ENCODE measurements at places on chromosomes 3 and 15.

DNA sequence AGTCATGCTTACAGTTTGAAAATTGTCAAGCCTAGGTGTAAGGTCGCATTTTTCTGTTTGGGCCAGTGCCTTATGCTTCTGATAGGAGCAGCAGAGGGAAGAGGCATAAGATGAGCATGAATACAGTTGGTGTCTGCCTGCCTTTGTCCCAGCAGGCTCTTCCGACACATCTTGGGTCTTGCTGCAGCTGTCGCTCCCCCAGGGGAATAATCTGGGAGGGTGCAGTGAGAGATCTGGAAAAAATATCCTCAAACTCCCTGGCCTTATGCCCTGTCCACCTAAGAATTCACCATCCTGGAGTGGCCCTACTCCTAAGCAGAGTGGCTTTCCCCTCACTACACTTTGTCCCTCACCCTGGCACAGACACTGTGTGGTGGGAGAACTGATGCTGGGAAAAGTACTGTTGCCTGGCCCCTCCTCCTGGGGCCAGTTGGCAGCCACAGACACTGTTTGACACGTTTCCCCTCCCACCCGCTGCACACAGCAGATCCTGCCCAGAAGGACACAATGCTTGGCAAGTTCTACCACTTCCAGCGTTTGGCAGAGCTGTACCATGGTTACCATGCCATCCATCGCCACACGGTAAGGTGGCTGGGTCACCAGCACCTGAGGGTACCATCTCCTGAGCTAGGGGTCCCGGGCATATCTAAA, 21.1 kb upstream of the RHO start:
- no peak for DNase-seq

DNA sequence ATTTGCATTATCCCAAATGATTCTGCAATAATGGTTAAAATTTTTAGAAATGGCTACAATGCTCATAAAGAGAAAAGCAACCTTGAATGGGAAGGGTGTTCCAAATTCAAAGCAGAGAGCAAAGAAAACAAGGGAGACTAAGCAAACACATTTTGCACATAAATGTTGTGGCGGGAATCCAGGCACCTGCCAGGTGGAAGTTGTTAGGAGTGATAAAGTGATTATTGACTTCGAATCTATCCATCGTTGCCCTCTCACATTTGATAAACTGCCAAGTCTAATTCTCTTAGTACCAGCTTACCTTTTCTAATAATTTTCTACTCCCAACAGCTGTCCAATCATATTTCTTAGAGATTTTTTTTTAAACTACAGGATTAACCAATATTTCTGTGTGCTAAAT, 244.5 kb downstream of the CACNA2D3 start:
- DNase-seq: no peak

DNA sequence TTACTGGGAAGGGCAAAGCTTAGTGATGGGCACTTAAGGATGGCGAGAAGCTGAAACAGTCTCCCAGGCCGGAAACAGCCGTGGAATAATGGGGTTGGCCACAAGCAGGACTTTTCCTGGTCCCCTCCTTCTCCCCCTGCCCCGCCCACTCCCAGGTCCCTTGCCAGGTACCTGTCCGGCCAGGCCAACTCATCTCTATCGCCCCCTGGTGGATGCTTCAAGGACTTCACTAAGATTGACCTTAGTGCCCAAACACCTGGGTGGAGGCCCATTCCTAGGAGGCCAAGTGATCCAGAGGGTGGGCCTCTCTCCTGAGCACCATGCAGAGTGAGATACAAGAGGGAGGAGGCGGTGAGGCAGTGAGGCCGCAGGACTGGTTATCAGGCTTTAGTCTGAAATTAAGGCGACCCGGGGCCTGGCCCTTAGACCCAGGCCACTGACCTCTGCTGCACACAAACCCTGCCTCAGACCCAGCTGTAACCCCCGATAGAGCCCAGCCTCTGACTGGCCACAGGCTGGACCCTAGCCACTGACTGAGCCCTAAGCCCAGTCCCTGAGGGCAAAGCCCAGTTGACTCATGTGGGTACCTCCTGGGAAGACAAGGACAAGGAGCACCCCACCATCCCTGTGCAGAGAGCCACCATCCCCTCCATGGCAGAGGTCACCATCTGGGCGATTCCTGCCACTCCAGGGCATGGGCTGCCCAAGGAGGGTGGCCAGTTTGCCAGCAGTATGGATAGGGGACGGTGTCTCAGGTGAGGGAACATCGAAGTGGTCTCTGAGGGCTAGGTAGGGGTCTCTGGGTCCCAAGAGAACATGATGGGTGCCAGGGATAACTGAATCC, 37.6 kb downstream of the VIPR1 start:
- no peak for DNase-seq

GRCh38 chr15:73318463-73319351, 50.1 kb downstream of the HCN4 start:
- no peak for DNase-seq

DNA sequence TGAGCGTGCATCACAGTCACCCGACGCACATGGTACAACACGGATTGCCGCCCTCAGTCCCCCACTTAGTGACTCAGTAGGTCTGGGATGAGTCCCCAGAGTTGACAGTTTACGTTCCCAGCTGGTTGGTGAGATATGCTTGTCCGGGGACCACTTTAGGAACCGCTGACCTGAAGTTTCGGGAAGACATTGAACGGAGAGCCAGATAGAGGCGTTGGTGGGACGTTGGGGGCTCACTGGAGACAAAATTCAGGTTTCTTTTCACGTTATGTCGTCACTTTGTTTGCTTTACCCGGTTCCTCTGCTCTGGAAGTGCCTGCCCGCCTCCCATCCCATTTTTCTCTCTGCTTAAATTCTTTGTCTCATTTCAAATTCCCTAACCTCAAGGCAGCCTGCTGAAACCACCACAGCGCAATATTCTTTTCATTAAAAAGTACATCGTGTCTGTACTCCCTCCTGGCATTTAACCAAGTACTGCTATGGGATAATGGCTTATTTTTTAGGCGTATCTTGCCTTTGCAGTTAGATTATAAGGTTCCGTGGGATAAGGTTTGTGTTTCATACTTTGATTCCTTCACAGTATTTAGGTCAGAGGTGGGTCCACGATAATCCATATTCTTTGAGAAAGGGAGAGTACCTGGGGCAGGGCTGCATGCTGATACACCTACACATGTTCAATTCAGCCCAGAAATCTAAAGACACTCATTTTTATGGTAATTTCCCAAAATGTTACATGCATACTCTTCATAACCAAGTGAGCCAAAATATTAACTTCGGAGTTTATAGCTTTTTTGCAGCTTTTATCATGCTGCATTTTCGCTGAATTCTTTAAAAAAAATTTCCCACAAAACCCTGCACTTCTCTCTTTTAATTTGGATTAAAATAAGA, 921 bp downstream of the LMLN start:
- DNase-seq: no peak

Data from astrocyte (in vitro differentiated cells and primary cell).